ENCODE measurements at places on chromosomes 3 and 15.

- no peak for DNase-seq
Measured at GRCh38 chr3:114758831-114759699, 388.0 kb downstream of the ZBTB20 start.

GRCh38 chr3:10322352-10322710 lies 1.4 kb upstream of the SEC13 start:
- no peak for DNase-seq

DNA sequence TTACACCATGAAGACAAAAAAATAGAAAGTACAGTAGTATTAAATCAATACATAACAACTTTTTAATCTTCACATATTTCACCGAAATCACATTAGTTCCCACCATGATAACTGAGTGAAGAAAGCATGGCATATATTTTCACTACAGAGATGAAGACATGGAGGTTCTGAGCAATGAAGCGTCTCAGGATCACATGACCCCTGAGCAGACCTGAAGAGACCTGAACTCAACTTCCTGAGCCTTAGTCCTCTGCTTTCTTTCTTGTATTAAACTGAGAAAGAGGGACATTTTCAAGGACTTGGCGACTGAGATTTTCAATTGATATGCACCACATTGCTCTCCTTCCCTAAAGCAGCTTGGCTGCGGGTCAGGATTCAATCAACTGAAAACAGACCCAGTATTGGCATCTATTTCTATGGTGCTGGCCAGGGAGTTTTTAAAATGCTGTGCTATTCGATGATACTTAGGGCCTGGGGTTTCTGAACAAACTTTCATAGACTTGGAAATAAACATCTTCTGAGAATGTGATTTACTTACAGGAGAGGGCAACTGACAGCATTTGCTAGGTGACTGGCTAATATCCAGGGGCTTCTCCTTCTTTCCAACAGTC lies 165.1 kb downstream of the LSAMP start:
- no peak for DNase-seq

DNA sequence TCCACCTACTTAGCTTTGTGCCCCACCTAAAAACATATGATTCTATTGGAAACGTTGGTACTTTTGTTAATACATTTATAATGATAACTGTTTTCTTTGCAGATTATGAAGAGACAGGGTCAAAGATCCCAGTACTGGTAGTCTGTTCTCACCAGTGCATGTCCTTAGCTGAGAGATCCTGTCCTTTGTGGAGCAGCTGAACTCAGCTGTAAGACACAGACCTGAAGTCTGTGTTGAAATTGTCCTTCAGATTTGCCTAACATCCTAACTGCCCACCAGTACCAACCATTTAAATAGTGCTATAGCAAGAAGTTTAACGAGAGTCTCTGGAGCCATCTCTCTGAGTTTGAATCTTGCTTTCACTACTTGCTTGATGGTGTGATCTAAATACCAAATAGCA lies 398.7 kb downstream of the FEZF2 start:
- no peak for DNase-seq

DNA sequence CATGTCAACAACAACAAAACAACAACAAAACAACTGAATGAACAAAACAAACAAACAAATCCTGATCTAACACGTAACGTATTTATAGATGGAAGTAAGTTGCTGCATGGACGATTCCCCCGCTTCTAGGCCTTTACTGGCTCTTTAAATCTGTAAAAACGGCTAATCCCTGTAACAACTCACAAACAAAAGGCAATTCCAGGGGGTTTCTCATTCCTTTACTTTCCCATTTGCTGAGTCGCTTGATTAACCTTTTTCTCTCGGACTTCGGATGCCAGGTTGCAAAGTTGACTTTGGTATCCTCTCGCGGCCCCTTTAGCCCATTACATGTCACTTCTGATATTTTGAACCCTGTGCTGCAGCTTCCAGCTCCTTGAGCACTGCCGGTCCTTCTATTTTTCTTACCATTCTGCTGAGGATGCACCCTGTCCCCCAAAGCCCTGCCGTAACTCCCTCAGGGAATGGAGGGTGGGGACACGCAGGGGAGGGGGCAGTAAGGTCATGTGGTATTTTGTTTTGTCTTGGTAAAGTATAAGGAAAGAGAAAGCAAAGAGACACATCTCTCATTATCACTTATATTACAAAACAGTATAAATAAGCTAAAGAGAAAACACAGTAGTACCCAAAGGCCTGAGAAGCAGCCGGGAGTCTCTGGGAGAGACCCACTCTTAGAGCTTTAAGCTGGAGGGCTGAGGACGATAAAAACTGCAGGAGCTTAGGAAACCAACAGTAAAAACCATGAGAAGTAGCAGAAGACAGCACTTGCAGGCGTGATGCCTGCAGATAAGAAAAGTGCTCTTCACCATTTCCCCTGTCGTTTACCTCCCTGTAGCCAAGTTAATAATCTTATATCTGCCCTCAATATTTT lies 457.8 kb upstream of the ZNF717 start:
- DNase-seq = no peak

DNA sequence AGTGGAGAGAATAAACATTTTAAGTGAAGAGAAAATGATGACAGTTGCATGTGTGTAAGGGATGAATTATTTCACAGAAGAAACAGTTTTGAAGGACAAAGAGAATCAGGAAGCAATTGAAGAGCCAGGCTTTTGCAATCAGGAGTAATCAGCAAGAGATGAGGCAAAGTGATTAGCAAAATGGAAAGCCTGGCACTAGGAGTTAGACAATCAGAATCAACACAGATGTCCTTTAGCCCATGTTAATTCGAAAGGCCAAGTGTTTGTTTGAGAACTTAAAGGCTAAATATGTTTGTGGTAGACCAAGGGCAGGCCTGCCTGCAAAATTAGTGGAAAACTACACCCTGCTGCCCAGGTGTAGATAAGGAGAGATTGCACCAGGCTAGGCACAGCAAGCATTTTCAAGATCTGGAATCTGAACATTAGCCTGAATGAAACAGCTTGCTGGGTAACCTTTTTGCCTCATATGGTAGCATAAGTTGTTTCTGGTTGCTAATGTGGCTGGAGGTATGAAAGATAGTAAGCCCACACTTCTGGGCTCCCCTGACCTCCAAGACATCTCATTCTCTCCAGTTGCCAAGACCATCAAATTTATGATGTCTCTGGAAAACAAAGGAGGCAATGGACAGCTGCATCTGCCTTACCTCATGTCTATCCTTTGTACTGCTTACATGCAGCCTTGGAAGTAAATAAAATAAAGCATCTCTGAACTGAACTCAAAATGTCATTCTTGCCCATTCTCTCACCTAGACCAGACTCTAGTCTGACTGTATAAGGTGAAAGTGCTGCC lies 22.0 kb upstream of the LEKR1 start:
- DNase-seq = no peak

DNA sequence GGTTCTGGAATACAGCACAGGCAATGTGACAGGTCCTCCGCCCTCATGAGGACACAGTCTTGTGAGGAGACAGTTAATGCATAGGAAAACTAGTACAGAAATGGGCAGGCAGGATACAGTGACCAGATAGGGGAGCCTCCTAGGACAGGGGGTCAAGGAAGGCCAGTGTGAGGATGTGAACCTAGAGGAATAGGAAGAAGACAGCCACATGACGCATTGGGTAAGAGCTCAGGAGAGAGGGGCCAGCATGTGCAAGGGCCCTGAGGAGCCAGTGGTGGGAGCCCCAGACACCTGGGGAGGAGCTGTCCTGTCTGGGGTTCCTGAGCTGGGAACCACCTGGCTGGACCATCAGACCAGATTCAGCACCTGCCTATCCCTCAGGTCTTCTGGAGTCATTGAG lies 15.6 kb downstream of the IRAK2 start:
- DNase-seq = no peak

GRCh38 chr3:83460052-83460451 lies 1498.7 kb upstream of the CADM2 start:
- no peak for DNase-seq

GRCh38 chr3:8954938-8955763 lies 8.1 kb downstream of the RAD18 start:
- no peak for DNase-seq

DNA sequence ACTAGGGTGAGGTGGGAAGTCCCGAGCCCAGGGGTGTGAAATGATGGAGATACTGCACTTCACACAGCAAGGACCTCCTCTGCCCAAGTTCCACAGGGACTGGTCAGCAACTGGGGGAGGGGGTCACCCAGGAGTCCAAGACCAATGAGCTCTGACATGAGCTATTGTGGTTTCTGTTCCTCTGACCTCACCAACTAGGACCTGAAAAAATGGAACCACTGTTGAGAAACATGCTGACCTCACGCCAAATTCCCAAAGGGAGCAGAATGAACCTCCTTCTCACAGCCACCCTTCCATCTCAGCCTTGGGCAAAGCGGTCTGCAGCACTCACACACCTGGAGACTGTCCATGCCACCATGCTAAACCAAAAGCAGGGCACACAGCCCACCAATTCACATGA lies 69.3 kb downstream of the LRIG1 start:
- DNase-seq = no peak

GRCh38 chr3:151377768-151378385 lies 6.7 kb downstream of the P2RY12 start:
- DNase-seq = no peak

DNA sequence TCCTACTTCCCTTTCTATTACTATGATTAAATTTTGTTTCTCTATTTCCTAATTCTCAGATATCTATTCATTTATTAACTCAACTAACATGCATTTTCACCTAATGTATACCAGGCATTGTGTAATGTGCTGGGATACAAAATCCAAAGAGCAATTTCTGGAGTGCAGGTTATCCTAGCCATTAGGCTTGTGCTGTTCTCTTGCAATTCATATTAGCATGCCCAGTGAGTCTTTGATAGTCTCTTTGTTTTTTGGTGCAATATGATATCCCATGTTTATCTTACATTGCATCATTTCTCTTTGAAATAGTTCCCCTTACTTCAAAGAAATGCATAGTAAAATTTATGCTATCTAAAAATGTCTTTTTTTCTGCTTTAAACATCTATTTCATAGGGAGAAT lies 13.9 kb upstream of the DPPA4 start:
- no peak for DNase-seq

GRCh38 chr3:152738656-152739055 lies 96.3 kb upstream of the P2RY1 start:
- DNase-seq = no peak
